ENCODE measurements at places on chromosomes 7 and 10.

DNA sequence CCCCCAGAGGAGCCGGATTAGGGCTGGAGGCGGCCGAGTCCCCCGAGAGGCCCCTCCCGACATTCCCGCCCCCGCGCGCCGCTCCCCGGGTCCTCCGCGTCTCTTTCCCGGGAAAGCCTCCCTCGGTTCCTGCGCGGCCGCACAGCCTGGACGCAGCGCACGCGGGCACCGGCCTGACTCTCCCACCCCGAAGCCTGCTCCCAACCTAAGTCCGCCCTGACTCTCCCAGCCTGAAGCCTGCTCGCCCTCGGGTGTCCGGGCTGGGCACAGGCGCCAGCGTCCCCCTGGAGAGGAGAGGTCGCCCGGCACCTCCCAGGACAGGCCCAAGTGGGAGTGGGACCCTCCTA lies 441 bp upstream of the VENTX start:
- no peak for DNase-seq

DNA sequence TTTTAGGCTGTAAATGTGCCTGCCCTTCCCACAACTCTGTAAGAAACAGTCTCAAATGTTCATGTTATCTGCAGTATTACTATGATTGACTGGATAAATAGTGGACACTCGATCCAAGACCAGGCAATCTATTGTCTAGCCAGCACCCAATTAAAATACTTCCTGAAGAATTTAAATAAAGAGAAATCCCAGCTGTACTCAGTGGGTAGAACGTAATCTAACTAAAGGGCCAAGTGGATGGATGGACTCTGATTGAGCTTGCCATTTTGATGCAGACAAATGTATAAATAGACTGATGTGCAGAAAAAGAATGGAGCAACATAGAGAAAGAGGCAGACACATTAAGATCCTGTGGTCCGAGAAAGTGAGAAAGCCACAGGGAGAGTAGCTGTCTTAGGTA lies 158.0 kb downstream of the IPMK start:
- DNase-seq: no peak

- DNase-seq: no peak
Measured at GRCh38 chr10:4254101-4254994, 469.3 kb upstream of the KLF6 start.

- DNase-seq: no peak
Measured at GRCh38 chr7:27229448-27229847, 13.2 kb upstream of the EVX1 start.

GRCh38 chr7:101332026-101332425 lies 10.4 kb upstream of the IFT22 start:
- DNase-seq: no peak

- DNase-seq: no peak
Measured at GRCh38 chr7:141820067-141820466, 21.2 kb downstream of the PRSS37 start.

- no peak for DNase-seq
Measured at GRCh38 chr7:133782470-133782869, 344.7 kb upstream of the LRGUK start.

GRCh38 chr7:159139639-159140038 lies 5.0 kb downstream of the VIPR2 start:
- DNase-seq: no peak

- peak; percentile 39 for DNase-seq
Measured at GRCh38 chr7:134890246-134891240, 95.8 kb upstream of the AGBL3 start.

GRCh38 chr7:129401228-129401966 lies 32.8 kb upstream of the STRIP2 start:
- peak; percentile 68 for DNase-seq

- peak; percentile 14 for DNase-seq
Measured at GRCh38 chr10:50988792-50989191, 85.5 kb upstream of the PRKG1 start.

DNA sequence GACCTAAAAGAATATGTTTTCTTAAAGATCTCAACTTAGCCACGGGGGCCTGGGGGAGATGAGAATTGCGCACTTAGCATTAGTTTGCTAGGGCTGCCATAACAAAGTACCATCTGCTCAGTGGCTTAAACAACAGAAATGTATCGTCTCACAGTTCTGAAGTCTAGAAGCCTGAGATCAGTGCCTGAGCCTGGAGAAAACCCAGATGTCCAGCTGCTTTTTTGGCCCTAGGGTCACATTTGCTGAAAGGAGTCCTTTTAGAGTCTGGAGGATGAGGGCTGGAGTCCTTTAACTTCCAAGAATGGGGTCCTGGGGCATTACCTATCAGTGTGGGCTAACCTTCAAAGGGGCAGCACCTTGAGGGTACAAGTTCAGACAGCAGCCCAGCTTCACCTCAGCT lies 48.2 kb downstream of the SMURF1 start:
- DNase-seq: no peak

DNA sequence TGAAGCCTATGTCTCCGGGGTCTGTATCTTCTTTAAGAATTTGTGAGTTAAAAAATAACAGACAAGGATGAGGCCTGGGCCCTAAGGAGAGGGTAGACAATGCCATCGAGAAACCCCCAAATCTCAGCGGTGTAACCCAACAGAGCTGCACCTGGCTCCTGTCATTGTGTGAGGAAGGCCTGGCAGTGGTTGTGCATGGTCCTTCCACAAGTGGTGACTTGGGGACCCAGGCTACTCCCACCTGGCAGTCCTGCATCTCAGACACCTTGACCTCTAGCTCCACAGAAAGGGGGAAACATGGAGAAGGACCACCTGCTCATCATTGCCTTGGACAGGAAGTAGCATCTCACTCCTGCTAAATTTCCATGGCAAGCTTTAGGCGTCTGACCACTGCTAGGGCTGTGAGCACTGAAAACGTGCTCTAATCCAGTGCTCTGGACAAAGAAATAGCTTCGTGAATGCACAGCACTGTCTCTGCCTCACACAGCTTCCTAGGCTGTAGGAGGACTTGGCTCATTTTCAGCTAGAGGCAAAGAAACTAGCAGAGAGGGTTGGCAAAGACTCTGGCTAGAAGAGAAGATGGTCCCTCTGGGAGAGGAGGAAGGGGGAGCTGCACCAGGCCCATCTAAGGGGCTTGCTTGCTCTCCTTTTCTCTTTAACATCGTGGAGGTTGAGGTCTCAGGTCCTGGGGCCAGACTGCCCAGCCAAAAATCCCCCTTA lies 273.9 kb upstream of the ZMIZ1 start:
- no peak for DNase-seq

- peak; percentile 95 for DNase-seq
Measured at GRCh38 chr10:69451209-69451783, at the start of gene TSPAN15. TSPAN15 (plus strand) TSS chr10:69451465; CDS start chr10:69451595, 130 bp downstream.

DNA sequence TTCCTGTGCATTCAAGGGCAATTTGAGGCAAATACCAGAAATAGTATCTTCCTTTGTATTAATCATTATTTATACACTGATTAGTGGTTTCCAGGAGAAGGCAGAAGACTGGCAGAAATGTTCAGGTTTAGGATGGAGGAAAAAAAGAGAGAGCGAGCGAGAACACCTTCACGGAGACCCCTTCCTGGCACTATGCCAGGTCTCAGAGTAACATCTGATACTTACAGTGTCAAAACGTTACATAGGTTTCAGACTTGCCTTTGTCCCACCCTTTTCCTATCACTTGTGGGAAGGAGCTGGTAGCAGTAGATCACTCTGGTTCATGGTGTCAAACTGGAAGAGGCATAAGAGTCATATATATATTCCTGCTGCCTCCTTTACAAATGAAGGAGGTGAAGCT lies 652 bp downstream of the OR2A12 start:
- DNase-seq: no peak

GRCh38 chr10:33477291-33478088 lies 143.0 kb upstream of the NRP1 start:
- no peak for DNase-seq

GRCh38 chr7:28157831-28158416 lies 22.7 kb downstream of the JAZF1 start:
- DNase-seq: no peak

DNA sequence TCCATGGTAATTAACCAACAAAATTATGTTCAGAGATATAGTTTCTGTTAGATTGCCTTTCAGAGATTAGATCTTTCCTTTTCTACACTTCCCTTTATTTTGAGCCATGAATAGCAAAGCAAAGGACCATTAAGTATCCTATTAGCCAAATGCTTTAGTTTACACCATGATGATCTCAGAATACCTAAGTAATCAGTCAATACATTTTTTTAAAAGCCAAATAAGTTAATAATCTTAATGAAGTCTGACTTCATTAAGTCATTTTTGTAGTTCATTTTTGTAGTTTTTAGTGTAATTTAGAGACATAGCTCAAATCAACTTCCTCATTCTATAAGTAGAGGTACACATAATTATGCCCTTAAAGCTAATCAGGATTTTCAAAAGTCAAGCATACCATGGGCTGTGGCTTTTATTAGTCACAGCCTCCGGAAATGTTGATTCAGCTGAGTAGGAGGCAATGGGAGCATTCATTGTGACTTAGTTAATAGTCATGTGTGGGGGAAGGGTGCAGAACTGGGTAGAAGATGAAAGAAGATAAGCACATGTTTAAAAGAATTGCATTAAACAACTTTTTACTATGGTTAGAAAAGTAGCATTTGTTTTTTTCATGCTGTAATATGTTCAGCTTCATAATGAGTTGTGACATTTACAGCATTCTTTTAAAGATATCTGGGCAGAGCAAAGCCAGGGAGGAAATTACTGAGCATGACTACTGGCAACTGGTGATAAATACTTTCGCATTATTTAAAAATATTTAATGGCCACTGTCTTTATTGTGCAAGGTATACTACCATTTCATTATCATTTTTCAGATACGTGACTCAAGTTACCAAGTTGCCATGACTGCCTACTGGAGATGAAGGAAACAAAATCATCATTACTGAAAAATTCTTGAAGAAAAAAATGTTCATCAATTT lies 57.3 kb upstream of the CCDC71L start:
- DNase-seq: peak; percentile 84

GRCh38 chr7:42858570-42858969 lies 53.3 kb downstream of the C7orf25 start:
- no peak for DNase-seq

GRCh38 chr10:97550336-97551149 lies 22.0 kb upstream of the ANKRD2 start:
- DNase-seq: peak; percentile 58

- DNase-seq: no peak
Measured at GRCh38 chr10:5952731-5953385, 24.5 kb downstream of the IL15RA start.

DNA sequence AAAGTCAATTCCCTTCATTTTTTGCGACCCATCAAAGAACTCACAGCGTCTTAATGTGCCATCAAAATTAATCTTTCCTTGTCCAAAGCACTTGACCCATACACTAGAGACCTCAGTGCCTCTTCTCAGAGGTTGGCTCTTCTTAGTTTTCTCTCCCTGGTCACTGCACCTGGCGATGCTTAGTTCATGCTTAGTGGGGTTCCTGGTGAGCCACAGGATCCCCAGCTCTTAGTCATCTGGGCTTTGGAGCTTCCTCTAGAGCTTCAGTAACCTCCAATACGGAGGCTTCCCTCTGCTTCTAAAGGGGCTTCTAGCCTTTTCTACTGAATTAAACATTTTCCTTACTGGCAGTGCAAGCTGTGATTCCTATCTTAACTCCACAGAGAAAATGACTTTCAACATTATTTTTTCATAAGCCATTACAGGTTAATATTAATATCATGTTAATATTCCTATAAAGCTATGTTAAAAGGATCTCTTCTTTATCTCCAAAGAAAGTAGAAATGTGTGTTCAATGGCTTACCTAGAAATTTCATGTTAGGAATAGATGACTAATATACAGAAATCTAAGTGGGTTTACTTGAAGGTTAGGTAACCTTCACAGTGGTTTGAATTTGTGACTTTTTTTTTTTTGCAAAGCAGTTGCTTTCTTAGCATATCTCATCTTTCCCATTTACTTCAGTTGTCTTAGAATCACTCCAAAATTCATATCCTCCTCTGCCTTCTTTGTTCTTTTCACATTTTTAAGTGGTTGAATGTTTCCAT lies 295.2 kb downstream of the CAMK1D start:
- no peak for DNase-seq

GRCh38 chr7:101506531-101506930 lies 122.6 kb downstream of the MYL10 start:
- DNase-seq: no peak

- DNase-seq: no peak
Measured at GRCh38 chr10:26528715-26529393, 90.7 kb downstream of the APBB1IP start.

- DNase-seq: peak; percentile 94
Measured at GRCh38 chr7:39580149-39580874, 14.1 kb downstream of the YAE1 start.

DNA sequence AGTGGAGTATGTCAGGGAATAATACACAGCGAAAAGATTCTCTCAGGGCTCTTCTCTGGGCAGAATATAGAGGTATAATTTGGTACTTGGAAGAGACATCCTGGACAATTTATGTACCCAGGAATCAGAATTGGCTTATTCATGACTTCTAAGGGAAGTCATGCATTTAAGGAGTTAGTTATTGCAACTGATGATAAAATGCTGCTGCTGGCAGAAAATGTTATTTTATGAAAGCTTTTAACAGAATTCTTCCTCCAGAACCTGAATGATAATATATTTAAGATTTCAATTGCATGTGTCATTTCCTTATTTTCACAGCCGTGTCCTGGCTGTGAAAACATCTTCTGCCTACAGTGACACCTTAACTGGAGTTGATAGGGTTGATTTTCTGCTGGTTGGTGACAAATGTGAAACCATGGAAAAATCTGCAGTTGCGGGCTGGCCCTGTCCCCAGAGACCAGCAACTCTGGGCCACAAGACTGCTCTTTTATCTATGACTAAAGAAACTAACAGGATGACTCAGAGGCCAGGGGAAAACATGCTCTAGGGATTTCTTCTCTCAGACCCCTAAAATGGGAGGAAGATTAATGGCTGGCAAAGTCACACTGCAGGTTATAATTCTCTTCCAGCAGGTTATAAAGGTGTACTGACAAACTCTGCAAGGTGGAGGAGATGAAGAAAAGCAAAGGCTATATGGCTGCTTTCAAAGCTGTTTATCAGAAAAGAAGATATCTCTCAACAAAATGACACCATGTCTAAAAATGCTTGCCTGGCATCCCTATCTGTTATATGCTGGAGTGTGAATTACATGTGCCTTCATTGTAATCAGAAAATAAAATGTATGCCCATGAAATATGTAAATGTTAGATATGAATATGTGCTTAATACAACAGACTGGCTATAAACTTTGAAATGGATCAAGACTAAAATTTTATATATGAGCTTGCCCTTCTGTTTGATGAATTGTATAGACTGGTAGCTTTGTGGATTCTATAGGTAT lies 12.1 kb upstream of the TRUB1 start:
- DNase-seq: peak; percentile 56

- no peak for DNase-seq
Measured at GRCh38 chr7:149868623-149869290, 5.0 kb upstream of the ATP6V0E2 start.
